ENCODE measurements at places on chromosomes 6 and 20.

GRCh38 chr6:133957780-133958242 is 4.8 kb downstream of the TBPL1 start:
- H3K4me1 ChIP-seq, result peaks cover 48% of the 10 kb centered on the region
- H3K27me3 ChIP-seq, result no peaks in the 10 kb centered on the region
- H3K36me3 ChIP-seq, result no peaks in the 10 kb centered on the region

DNA sequence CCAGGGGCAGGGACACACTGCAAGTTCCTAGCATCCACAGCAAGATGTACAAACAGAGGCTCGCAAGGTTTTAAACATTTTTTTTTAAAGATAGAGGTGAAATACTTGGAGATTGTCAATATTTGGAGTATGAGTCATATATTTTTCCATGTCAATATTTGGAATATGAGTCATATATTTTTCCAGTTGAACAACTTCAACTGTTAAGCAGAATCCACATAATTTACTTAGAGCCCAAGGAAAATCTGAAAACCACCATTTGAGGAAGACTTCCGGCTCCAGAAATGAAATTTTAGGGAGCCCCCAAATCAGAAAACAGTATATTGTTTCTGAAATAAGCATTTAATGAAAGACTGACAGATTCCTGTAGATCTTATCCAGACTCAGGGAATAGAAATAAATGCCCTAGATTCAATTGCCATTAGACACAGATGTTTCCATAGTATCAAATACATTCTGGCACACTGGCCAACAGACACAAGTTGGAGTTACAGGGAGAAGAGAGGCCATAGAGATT is 51.6 kb upstream of the FAM184A start:
- H3K27ac ChIP-seq, result peak overlapping the region; percentile 35
- H3K4me1 ChIP-seq, result peaks cover 3% of the 10 kb centered on the region
- H3K36me3 ChIP-seq, result no peaks in the 10 kb centered on the region
- no peaks in the 10 kb centered on the region for H3K27me3 ChIP-seq
- no peak for DNase-seq

DNA sequence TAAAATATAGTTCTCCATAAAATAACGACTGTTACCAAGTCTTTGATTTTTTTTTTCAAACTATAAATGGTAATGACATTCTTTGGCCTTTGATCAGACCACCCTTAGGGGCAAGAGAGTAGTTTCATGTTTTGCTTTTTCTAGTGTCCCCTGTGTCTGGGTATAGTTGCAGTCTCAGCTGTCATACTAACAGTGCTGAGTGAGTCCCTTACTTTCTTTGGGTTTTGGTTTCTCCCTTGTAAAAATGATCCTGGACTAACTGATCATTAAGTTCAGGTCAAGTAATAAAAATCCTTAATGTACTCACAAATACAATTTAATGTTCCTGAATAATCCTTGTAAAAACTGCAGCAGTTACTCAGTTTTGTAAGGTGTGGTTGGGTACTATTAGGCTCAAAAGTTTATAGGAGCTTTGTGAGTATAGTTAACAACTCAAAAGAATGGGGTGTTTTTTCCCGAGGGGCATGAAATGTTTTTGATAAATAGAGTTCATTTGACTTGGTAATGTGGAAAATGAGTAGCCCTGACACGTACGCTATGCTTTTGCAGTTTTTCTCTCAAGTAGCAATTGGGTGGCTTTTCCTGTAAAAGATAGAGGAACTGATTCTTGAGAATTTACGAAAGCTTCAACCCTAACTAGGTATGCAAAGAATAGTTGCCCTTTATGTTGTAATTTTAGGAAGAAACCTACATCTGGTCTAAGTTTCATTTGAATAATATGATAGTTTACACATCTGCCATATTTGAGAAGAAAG is 6.2 kb downstream of the PTPN1 start:
- no peaks in the 10 kb centered on the region for H3K36me3 ChIP-seq
- peak overlapping the region; percentile 38 for H3K27ac ChIP-seq
- peaks cover 100% of the 10 kb centered on the region for H3K4me1 ChIP-seq
- DNase-seq, result no peak
- peak overlapping the region; percentile 21 for H3K4me3 ChIP-seq
- no peaks in the 10 kb centered on the region for H3K27me3 ChIP-seq

DNA sequence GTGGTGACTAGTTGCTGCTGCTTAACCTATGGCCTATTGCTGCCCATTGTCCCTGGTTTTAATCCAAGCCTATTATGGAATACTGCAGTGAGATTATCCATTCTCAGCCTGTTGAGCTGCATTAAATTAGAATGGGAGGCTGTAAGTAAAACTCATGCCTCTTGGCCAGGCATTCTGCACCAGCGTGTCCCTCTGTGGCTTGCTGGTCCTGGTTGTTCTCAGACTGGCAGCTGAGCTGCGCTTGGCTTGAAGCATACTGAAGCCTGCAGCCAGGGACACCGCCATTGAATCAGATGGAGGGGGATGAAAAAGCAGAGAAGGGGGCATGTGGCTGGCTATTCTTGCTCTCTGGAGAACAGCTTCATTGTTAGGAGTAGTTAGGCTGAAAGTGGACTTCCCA is 15.6 kb downstream of the LRRN4 start:
- DNase-seq, result no peak
- no peak overlapping the region for H3K27ac ChIP-seq
- no peaks in the 10 kb centered on the region for H3K27me3 ChIP-seq
- H3K36me3 ChIP-seq, result peaks cover 36% of the 10 kb centered on the region

GRCh38 chr6:4032475-4032874 is 46.5 kb downstream of the FAM217A start:
- peaks cover 23% of the 10 kb centered on the region for H3K36me3 ChIP-seq
- H3K4me3 ChIP-seq, result no peak overlapping the region
- no peak overlapping the region for H3K27ac ChIP-seq
- H3K27me3 ChIP-seq, result no peaks in the 10 kb centered on the region

DNA sequence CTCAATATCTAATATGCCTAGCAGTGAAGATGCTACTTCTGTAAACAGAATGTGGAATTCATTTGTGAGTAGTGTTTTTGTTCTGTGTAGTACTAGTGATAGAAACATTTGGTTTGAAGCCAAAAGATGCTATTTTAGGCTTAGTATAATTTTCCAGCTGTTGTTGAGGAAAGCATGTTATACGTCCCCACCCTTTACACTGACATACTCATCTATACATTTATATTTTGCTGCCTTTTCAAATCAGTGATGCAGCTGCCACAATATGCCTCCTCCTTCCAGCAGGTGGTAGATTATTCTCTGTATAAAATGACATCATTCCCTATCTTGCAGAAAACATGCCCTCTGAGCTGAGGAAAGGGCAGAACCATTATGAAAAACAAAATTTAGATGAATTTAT is 1217.6 kb upstream of the GJE1 start:
- no peaks in the 10 kb centered on the region for H3K4me1 ChIP-seq
- no peaks in the 10 kb centered on the region for H3K36me3 ChIP-seq
- DNase-seq, result no peak
